Stimulated activated CD8-positive, alpha-beta memory T cell treated with anti-CD3 and anti-CD28 coated beads, Interleukin-2, amount 100 ng/mL, for 1 hour (primary cell): ENCODE measurements at places on chromosomes 1 and 21.

DNA sequence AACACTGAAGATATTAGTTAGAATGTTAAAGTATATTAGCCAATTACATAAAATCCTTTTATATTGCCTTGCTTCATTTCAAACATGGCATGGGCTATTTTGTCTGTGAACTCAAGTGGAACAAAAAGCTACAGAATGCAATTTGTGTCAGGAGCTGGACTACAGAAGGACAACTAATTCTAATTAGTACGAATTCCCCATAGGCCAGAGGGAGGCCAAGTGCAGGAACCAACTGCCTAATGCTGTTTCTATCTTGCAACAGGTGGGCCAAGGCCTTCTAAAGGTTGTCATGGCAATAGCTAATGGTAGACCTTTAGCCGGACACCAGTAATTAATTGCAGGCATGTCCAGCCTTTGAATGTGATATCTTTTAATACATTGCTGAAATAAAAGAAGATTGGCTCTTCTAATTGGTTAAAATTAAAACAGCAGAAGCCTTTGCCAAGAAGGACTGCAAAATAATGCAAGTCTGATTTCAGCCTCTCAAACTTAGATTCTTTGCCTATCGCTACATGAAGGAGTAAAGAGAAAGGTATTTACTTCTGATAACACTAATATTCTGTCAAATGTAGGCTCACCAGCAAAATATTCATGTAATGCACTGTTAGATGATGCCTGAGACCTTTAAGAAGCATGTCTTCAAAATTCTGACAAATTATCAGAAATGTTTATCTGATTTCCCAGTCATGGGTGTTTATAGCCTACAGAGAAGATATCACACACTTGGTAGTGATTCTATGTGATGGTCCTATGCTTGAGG lies 232.1 kb downstream of the LMO4 start:
- no peak for DNase-seq

DNA sequence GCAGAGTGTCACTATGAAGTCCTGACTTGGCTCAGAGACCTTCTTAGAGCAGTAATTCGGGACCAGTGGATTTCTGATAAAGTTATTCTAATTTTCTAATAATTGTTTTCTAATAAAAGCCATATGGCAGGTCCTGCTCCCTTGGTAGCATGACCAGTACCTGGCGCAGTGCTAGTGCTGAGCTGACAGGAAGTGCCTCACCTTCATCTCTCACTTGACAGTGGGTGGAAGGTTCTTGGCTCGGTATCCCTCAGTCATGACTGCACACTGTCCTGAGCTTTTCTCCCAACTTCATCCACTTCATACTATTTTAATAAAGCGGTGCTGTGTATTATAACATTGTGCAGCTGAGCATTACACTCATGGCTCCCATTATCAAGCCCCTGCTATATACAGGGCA lies 14.1 kb downstream of the VANGL1 start:
- DNase-seq, result no peak

DNA sequence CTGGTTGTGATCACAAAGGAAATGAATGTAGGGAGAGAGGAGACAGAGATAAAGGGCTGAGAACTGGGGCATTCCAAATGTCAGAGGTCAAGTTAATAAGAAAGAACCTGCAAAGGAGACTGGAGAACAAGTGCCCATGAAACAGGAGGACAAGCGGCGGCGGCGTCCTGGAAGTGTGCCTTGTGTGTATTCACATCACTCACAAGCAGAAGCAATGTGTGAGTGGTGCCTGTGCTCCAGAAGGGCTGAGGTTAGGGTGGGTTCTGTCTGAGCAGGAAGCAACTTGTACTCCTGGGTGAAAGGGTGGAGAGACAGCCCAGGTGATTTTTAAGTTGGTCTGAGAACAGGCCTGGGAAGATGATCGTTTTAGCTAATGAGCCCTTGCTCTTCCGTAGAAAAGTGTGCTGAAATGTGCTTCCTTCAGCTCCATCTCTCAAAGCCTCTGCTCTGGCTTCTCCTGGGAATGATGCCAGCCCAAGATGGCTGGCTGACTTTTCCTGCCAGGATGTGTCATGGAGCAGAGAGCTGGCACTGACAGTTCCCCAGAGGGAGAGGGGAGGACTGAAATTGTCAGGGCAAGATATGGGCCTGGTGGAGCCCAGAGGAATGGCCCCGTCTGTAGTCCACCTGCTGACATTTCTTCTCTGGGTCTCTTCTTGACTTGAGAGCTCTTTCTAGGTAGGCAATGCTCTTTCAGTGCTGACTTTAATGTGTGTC lies 25.1 kb upstream of the PLEKHA6 start:
- no peak for DNase-seq

DNA sequence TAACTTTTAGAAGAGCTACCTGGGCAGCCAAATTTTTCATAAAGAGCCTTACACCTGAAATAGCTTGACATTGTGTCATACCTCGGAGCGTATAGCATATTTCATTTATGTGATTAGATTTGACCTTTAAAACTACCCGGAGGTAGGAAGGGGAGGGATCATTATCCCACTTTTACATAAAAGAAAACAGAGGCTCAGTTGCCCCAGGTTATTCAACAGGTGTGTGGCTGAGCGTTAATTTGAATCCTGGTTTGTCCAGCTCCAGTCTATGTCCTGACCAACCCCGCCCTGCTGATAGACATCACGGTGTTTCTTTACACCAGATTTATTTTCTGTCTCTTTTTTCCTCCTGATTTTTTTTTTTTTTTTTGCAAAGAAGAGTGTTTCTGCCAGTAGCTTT lies 39.7 kb downstream of the PBX1 start:
- DNase-seq, result no peak

- no peak for DNase-seq
These were observed 2.4 kb downstream of the PGLYRP4 start for GRCh38 chr1:153346077-153346723.

- no peak for DNase-seq
These were observed 27.0 kb upstream of the HTR1D start for GRCh38 chr1:23244256-23244761.

DNA sequence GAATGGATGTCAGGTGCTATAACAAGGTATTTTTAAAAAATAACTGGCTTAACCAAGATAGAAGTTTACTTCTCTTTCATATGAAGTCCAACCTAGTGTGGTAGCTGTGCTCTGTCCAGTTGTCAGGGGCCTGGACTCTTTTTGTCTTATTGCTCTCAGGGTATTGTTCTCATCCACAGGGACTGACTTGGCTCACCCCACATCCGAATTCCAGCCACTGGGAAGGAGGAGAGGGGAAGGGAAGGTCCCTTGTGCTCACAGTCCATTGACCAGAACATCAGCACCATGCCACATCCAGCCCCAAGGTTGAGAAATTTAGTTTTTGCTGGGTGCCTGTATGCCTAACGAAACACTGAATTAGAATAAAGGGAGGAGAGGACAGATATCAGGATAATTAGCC lies 8.7 kb downstream of the EEIG2 start:
- no peak for DNase-seq

GRCh38 chr1:66750577-66750976 lies 1.7 kb upstream of the DYNLT5 start:
- DNase-seq, result no peak

GRCh38 chr1:39435597-39435996 lies 55.8 kb upstream of the BMP8A start:
- DNase-seq, result no peak

DNA sequence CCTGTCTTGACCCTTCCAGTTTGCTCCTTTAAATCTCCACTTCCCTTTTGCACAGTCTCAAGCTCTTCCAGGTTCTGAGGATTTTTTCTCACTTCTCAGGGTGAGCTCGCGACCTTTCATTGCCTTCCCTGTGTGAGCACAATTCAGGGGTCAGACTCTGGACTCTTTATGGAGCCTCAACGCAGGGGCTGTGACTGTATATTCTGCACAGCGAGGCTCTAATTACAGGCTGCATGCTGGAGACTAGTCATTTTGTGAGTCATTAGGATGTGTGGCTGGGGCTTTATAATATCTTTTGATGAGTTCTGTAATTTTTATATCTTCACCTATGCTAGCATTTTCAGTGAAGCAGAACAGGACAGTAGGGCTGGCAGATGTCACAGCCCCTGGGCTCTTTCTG lies 270.7 kb downstream of the KAZN start:
- no peak for DNase-seq
